ENCODE measurements at places on chromosomes 12 and 14.

DNA sequence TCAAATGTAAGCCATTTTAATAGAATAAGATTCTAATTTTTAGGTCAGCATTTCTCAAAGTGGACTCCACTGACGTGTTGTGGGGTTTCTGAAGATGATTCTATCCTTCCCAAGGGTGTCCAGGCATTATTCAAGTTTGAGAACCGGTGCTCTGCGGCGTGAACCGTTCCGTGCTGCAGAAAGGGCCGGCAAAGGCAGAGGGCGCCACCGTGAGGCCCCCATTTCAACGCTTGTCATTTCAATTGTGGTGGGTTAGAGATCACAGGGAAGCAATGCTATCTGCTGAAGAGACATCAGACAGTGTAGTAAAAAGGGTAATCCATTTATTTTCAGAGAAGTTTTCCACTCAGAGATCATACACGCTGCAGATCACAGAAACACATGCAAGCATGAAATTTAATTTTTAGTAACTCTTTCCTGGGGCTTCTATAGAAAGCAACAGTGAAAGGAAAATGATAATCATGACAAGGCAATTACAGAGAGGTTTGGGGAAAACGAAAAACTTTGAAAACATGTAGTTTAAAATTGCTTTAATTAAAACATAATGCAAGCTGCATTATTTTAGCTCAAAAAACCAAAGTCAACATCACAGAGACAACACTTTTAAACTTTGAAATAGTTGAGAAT is 201.7 kb downstream of the EXOC5 start:
- H3K36me3 ChIP-seq = no peaks in the 10 kb centered on the region
- DNase-seq = no peak
- no peak overlapping the region for H3K27ac ChIP-seq
- no peaks in the 10 kb centered on the region for H3K4me1 ChIP-seq
- H3K27me3 ChIP-seq = peaks cover 3% of the 10 kb centered on the region

DNA sequence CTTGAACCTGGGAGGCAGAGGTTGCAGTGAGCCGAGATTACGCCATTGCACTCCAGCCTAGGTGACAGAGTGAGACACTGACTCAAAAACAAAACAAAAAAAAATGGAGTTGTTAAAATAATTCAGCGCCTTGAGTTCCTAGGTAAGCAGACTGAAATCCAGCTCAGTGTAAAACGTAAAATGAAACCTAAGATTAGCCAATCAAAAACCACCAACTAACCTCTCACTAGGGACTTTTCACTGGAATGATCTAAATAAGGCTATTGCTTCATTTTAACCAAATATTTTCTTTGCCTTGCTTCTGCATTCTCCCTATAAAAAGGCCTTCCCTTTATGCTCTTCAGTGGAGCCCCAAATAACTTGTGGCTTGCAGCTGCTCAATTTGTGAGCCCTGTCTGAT is 91.6 kb upstream of the HIF1A start:
- peaks cover 5% of the 10 kb centered on the region for H3K4me1 ChIP-seq
- DNase-seq = no peak
- no peak overlapping the region for H3K27ac ChIP-seq

DNA sequence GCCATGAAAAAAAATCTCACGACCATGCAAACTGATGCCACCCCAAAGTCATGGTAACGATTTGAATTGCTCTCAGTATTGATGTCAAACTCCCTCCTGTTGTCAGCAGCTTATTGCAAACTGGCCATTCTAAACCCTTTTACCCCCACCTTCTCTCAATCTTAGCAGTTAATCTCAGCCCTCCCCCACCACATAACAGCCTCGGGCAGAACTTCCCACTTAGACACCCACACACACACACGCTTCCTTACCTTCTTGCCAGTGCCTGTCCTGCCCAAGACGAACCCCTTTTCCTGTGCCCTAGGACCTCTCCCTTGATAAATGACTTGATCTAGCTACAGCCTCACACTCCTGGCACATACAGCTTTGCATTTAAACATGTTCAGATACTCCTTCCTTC is 56.6 kb downstream of the GPATCH2L start:
- H3K4me1 ChIP-seq = no peaks in the 10 kb centered on the region
- no peak overlapping the region for H3K27ac ChIP-seq
- no peak for DNase-seq
- H3K27me3 ChIP-seq = no peaks in the 10 kb centered on the region
- no peak overlapping the region for H3K4me3 ChIP-seq

- no peak for DNase-seq
- peaks cover 8% of the 10 kb centered on the region for H3K27me3 ChIP-seq
- no peaks in the 10 kb centered on the region for H3K36me3 ChIP-seq
- no peaks in the 10 kb centered on the region for H3K4me1 ChIP-seq
- H3K4me3 ChIP-seq = no peak overlapping the region
Observed at GRCh38 chr14:56733396-56733795, 76.9 kb downstream of the OTX2 start.

GRCh38 chr12:52417740-52418139 is 11.6 kb upstream of the KRT82 start:
- H3K4me3 ChIP-seq = no peak overlapping the region
- no peak for DNase-seq
- H3K27ac ChIP-seq = no peak overlapping the region
- no peaks in the 10 kb centered on the region for H3K4me1 ChIP-seq

DNA sequence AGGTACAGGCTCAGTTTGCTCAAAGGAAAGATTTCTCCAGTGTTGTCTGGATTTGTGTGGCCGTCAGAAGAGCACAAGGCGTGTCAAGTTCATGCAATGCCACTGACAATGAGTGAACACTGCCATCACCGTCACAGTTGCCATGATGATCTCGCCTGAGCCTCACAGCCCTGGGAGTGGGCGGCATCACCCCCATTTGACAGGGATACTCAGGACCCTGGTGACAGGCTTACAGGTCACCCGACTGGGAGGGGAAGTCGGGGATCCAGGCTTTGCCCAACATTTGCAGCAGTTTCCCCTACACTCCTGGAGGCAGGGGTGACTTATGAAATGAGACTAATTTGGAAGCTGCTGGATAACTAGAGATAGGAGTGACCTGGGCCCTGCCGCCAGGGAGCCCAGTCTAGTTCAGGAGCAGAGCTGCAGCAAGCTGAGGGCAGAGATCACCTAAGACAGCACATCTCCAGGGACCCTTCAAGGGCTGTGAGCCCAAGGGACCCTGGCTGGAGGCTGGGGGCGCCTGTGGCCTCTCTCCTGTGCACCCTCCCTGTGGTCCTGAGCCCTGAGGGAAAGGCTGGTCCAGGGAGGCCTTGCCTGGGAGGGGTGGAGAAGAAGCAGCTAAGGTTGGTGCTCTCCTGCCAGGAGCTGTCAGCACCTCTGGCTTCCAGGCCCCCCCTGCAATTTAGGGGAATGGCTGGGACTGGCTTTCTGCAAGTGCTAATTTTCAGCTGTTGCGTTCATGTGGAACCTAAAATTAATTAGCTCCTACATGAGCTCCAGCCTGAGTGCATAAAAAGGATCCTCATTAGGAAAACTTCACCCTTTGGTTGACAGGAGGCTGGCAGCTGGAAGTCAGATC is 32.4 kb upstream of the BEGAIN start:
- H3K27me3 ChIP-seq = no peaks in the 10 kb centered on the region
- H3K4me3 ChIP-seq = no peak overlapping the region
- no peak overlapping the region for H3K27ac ChIP-seq
- peaks cover 8% of the 10 kb centered on the region for H3K4me1 ChIP-seq
- no peak for DNase-seq
- H3K36me3 ChIP-seq = no peaks in the 10 kb centered on the region

GRCh38 chr12:27905285-27906126 is 67.0 kb downstream of the PTHLH start:
- no peaks in the 10 kb centered on the region for H3K4me1 ChIP-seq
- H3K27ac ChIP-seq = no peak overlapping the region
- no peak for DNase-seq
- H3K4me3 ChIP-seq = no peak overlapping the region
- no peaks in the 10 kb centered on the region for H3K27me3 ChIP-seq

DNA sequence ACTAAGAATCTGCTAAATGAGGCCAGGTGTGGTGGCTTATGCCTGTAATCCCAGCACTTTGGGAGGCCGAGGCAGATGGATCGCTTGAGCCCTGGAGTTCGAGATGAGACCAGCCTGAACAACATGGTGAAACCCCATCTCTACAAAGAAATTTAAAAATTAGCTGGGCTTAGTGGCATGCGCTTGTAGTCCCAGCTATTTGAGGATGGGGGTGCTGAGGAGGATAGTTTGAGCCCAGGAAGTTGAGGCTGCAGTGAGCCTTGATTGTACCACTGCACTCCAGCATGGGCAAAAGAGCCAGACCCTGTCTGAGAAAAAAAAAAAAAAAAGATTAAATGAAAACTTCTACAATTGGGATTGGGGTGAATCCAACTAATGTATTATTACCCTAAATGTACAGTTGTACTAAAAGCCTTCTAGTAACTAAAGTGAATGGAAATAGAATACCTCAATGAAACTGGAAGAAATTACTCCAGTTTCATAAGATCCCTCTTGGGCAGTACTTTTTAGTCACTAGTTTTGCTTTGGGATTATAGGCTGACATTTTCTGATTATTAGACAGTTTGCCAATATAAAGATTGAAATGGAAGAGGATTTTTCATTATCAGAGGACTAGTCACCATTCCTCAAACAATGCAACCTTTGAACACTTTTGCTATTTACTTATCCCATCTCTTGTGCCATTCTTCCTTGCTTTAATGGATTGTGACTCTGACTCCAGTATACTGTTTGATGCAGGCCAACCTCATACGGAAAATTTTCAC is 14.3 kb downstream of the COCH start:
- DNase-seq = no peak
- no peaks in the 10 kb centered on the region for H3K4me1 ChIP-seq
- H3K36me3 ChIP-seq = no peaks in the 10 kb centered on the region
- H3K27me3 ChIP-seq = no peaks in the 10 kb centered on the region
- H3K27ac ChIP-seq = no peak overlapping the region
- H3K4me3 ChIP-seq = no peak overlapping the region

Measured in gastrocnemius medialis (tissue), 4 donors.